ENCODE measurements at places on chromosomes 13 and 19.

- no peak for DNase-seq
Observed at GRCh38 chr19:31138077-31138476, 211.2 kb downstream of the TSHZ3 start.

GRCh38 chr19:8477889-8478288 lies 24.6 kb downstream of the PRAM1 start:
- DNase-seq, result no peak

- peak; percentile 51 for DNase-seq
Observed at GRCh38 chr13:19959141-19959830, 759 bp downstream of the ZMYM2 start.

GRCh38 chr19:31539386-31539785 lies 190.2 kb upstream of the TSHZ3 start:
- DNase-seq, result no peak

GRCh38 chr13:20249913-20250312 lies 17.8 kb upstream of the GJB6 start:
- DNase-seq, result no peak

All from LHCN-M2 (cell line).